ENCODE measurements at places on chromosomes 6 and 20.

- DNase-seq, result no peak
These were observed 97.8 kb upstream of the PREP start for GRCh38 chr6:105500693-105501092.

- no peak for DNase-seq
These were observed 283.7 kb downstream of the BTBD3 start for GRCh38 chr20:12201289-12201991.

DNA sequence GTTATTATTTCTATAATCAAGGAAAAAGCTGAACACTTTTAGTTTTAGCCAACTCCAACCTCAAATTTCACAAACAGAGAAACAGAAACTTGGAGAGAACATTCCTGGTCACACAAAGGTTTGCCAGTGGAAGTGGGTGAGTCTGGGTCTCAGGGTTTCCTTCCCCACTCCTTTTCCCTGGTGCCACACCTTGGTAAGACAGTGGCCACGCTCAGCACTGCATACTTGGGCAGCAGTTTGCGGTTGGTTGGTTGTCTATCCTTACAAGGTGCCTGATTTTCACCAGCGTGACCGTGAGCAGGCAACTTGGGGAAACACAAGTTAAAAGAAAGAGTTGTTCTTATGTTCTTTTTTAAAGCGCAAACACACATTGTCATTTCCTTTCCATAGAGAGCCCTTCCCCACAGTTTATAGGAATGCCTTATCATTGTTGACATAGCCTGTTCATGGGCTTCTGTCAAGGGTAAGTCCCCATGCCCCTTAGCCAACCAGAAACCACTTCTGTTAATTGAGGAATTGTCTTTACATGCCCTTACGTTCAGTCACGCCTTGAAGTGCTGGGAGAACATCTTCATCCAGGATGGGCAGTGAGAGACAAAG lies 82.2 kb downstream of the RIN2 start:
- DNase-seq, result no peak

DNA sequence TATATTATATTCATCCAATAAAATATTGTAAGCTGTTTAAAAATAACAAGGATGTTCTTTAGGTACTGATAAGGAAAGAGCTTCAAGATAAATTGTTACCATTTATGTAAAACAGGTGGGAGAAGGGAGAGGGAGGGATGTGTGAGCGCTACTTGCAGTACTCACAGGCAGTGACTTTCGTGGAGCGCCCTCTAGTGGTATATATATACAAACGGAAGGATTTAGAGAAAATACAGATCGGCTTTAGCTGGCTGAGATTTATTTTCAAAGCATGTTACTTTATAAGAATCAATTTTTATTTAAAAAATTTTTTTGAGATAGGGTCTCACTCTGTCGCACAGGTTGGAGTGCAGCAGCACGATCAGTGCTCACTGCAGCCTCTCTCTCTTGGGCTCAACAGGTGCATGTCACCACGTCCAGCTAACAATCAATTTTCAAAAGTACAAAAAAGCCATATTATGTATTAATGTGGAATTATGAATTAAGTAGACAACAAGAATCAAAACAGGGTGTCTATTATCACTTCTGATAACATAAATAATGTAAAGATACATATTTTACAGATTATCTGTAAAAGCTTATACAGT lies 3.3 kb upstream of the MOG start:
- peak; percentile 20 for DNase-seq

GRCh38 chr6:8082954-8083858 lies 19.0 kb upstream of the BLOC1S5 start:
- DNase-seq, result no peak

GRCh38 chr6:8881663-8882062 lies 446.3 kb upstream of the SLC35B3 start:
- no peak for DNase-seq

DNA sequence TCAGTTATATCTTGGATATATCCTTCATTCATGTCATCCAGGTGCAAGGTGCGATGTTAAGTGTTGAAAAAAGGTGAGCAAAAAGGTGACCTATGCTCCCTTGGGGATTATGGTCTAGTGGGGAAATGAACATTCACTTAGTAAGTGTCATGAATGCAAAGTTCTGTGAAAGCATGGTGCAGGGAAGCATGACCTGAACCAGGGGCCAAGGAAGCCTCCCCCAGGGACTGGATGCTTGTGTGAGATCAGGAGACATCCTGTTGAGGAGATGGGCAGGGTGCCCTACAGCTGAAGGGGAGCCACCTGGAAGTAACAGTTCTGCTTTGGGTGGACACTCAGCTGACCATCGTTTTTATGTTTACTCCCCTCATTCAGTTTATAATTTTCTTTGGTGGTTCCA lies 179.5 kb downstream of the SYNDIG1 start:
- DNase-seq, result no peak

DNA sequence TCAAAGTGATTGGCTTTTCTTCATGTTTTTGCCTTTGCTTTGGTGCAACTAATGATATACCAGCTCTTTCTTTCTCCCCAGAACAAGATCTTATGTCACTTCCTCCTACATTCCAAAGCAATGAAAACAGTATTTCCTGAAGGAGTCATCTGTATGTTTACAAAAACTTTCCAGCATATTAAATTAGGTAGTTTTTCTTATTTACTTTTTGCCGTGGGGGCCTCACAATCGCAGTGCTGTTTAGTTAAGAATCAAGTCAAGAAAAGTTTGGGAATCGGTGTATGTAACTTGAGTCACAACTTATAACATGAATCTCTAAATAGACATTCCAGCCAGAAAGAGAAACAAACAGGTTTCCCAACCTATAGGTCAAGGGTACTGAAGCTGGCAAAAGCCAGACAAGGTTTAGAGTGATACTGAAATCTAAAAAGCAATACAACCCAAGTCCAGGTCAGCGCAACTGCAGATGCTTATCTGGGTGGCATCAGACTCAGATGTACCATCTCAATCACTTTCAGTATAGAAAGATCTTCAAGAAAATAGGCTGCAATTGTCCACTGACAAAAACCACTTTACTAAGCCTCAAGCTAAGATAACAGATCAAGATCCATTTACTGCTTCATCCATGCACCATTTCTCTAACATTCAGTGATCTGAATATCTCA lies 63.6 kb downstream of the IPCEF1 start:
- no peak for DNase-seq

DNA sequence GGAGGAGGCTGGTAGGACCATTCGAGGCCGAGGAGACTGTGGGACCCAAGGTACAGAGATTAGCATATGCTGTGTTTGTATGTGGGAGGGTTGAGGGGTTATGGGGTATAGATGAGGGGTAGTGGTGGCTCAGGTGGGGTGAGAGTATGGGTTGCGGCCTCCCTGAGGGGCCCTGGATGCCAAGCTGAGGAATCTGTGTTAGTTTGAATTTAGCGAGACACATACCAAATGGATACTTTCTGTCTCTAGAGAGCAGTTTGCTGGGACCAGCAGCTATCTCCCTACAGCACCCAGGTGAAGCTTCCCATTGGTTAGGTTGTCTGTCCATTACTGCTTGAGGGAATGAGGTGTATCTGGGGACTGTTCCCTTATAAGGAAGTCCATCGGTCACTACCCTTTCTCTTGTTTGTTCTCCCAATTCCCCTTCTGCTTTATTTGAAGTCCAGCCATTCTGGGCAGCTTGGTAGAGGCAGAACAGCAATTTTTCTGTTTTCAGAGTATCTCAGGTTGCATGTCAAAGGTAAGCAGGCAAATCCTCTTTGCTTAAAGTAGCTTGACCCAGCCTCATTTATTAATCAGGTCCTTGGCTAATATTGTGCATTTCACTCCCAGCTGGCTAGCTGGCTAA lies 15.2 kb downstream of the CHMP4B start:
- DNase-seq, result no peak

DNA sequence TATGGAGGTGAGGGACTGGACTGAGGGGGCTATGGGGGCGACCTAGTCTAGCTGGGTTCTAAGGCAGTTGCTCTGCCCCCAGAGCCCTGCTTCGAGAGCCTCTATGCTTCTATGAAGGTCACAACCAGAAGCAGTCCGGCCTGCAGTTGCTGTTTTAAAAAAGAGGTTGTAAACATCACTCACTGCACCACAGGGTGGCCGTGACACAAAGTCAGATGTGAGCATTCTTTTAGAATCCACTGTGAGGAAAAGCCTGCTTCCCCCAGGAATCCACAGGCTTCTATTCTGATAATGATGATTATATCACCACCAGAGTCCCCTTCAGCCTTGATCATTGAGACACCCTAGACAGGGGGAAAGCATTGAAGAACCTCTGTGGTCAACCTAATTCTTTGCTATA lies 229.7 kb upstream of the AGPAT4 start:
- no peak for DNase-seq

- no peak for DNase-seq
These were observed 183.6 kb downstream of the COL9A1 start for GRCh38 chr6:70119218-70119835.

DNA sequence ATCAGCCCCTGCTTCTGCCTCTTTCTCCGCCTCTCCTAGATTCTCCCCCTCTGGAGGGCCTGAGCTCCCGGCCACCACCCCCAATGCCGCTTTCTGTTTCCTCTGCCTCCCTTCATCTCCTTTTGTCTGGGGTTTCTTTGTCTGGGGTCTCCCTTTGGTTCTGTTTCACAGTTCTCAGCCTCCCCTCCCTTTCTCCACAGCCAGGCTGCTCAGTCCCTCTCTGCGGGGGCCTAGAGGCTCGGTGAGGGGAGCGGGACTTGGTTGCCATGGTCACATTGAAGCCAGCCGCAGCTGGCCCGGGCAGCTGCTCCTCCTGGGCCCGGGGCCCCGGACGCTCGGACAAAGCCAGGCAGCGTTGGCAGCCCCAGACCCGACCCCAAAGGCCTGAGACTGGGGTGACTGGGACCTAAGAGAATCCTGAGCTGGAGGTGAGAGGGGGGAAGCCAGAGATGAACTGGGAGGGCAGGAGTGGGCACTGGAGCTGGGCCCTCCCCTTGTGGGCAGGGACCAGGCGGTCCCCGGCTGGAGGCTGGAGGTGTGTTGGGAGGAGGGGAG lies 3.5 kb upstream of the DDR1 start:
- DNase-seq, result no peak

DNA sequence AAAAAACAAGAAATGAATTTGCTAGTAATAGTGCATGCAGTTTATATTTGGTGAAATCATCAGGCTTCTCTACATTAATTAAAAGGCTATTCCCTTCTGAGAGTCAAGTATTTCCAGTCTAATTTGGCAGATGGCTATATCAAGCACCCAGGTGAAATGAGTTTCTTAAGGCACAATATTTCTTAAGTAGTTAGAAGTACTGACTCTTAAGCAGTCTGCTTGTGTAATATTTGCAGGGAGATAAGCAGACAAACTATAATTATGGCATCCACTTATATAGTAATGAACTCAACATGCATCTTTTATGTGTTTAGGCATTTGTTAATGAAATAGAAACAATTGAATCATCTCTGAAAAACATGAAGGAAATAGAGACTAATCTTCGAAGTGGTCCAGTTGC lies 189.2 kb downstream of the UTRN start:
- DNase-seq, result no peak
